ENCODE measurements at places on chromosomes 11 and 22.

DNA sequence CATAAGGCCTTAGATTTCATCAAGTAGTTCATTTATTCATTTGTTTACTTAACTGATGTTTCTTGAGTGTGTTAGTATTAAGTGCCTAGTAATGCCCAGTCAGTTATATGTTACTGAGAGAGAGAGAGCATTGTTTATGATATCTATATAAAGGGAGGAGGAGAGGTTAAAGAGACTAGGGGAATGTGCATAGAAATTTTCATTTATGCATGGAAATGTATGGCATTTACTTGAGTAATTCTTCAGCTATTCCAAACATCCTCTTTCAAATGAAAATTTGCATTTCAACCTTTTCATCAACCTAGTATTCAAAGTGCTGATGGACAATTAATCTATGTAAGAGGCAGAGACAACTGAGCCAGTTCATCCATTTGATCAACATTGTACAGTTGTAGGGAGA is 199.7 kb downstream of the NELL1 start:
- DNase-seq = no peak

GRCh38 chr11:79220171-79220570 is 220.7 kb downstream of the TENM4 start:
- DNase-seq = no peak

GRCh38 chr11:11806586-11806985 is 35.2 kb upstream of the USP47 start:
- no peak for DNase-seq

- no peak for DNase-seq
These were observed 128.1 kb upstream of the E2F8 start for GRCh38 chr11:19368726-19369375.
